ENCODE measurements at places on chromosomes 4 and X.
A peak's percentile ranks its signal among the peaks of the same experiment; 100 is the strongest.

- no peak for ATAC-seq
These were observed 18.4 kb downstream of the MAML3 start for GRCh38 chr4:140135529-140136088.

- no peak for ATAC-seq
These were observed 98.6 kb downstream of the FHDC1 start for GRCh38 chr4:153034681-153035080.

GRCh38 chr4:81353861-81354260 is 117.8 kb downstream of the RASGEF1B start:
- ATAC-seq, result no peak

GRCh38 chr4:183388021-183388420 is 56.4 kb upstream of the CDKN2AIP start:
- ATAC-seq, result no peak

DNA sequence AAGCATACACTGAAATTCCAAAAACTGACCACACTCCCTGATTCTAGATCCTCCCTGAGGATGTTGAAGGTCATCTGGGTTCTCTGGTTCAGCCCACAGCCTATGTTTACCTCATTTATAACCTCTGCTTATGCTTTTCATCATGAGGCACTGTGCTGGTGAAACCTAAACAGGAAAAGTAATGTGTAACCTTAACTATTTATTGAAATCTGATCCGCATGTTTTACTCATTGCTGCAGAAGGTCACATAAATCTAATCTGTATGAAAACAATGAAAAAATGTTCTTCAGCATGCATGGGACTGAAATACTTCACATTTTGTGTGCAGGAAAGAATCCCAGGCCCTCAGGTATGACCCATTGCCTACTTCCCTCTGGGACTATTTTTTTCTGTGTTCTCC is 30.3 kb downstream of the UCHL1 start:
- no peak for ATAC-seq

GRCh38 chr4:166045457-166045856 is 172.4 kb downstream of the TLL1 start:
- no peak for ATAC-seq

DNA sequence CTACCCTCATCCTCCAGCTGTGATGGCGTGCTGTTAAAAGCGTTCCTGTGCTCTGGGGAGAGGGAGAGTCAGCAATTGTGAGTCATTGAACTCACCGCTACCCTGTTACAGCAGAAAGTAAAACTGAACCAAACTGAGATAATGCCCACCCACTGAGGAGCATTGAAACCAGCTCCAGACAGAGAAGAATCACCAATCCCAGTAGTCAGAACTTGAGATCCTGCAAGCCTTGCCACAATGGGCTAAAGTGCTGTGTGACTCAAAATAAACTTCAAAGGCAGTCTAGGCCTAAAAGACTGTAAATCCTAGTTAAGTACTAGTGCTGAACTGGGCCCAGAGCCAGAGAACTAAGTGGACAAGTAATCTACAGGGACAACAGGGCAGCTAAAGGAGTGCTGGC is 1394.2 kb upstream of the DIAPH2 start:
- ATAC-seq, result peak; percentile 42

- ATAC-seq, result peak; percentile 97
These were observed at the start of gene ARHGAP24 for GRCh38 chr4:85474818-85475630. Gene ARHGAP24, plus strand, starts transcription at chr4:85475150.
